Activated CD4-positive, alpha-beta T cell treated with anti-CD3 and anti-CD28 coated beads, Interleukin-2, amount 50 U/mL, for 24 hours (primary cell): ENCODE measurements at places on chromosomes 7 and 10.
A peak's percentile ranks its signal among the peaks of the same experiment; 100 is the strongest.

- DNase-seq: no peak
These were observed 76.8 kb downstream of the CTBP2 start for GRCh38 chr10:125083576-125083920.

GRCh38 chr10:77230194-77230593, 407.4 kb downstream of the KCNMA1 start:
- DNase-seq: no peak

GRCh38 chr7:55571511-55572377, 558 bp downstream of the VOPP1 start:
- peak; percentile 40 for DNase-seq

- DNase-seq: no peak
These were observed 169.3 kb upstream of the LRRN3 start for GRCh38 chr7:110921595-110922151.

GRCh38 chr7:25642849-25643248, 414.6 kb upstream of the NPVF start:
- DNase-seq: no peak

DNA sequence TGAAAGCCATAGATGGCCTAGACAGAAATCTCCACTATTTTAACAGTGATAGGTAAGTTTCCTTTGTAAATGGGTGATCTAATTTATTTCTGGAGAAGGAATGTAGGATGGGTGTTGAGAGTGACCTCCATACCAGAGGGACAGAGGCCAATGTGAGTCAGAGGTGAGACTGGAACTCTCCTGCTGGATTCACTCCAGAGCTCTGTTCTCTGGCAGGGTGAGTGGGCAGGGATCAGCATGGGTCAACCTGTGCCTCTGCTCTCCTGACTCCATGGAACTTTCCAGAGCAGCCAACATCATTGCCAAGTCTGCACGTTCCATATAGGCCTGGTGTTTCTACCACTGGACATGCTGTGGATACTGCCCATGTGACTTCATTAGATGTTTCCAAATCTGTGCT, 11.4 kb downstream of the AKR1C3 start:
- no peak for DNase-seq

GRCh38 chr10:124129471-124129870, 36.1 kb upstream of the CHST15 start:
- no peak for DNase-seq

GRCh38 chr10:25815999-25816768, 117.8 kb upstream of the MYO3A start:
- DNase-seq: no peak

DNA sequence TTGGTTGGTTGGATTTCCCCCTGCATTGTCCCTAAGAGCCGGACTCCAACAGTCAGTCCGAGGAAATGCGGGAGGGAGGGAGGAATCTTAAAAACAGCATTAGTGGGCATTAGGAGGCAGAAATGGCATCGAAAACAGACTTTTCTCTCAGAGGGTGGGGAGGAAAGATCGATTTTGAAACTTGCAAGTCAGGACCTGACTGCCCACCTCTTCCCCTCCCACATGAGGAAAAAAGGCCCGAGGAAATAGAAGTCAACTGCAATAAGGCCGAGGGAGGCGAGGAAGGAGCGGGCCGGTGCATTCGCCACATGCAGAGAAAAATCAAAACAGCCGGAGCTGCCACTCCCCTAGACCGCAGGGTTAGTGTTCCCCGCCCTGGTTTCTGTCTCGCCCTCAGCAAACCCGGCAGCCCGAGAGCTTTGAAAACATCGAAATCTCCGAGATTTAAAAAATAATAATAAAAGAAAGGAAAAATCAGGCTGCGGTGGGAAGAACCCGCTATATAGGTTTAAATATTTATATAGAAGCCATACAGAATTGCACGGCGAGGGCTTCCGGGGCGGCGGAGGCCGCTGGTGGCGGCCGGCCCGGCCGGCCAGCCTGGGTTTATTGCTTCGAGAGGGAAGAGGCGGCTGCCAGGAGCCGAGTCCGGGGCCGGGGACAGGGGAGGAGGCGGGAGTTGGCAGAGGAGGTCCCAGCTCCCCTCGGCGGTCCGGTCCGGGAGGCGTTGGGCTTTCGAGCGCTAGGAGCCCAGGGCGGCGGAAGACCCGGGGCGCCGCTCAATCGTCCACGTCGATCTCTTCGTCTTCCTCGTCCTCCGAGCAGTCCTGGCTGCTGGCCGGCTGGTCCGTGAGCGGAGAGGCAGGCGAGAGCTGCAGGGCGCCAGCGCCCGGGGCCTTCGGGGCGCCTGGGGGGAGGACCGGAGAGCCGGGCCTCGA, 2.5 kb downstream of the LBX1 start:
- DNase-seq: no peak

DNA sequence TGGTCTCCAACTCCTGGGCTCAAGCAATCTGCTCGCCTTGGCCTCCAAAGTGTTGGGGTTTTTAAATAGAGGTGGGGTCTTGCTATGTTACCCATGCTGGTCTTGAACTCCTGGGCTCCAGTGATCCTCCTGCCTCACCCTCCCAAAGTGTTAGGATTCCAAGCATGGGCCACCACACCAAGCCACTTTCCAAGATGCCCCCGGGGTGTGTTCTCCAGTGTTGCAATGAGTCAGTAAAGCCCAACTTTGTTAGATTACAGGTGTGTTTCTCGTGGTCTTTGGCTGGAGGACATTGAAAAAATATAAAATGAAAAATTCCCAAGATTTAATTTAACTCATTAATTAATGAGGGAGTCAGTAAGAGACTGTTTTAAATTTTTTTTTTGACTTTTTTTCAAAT, 29.2 kb downstream of the TACR2 start:
- DNase-seq: no peak

GRCh38 chr10:58765910-58766309, 253.2 kb downstream of the BICC1 start:
- no peak for DNase-seq

DNA sequence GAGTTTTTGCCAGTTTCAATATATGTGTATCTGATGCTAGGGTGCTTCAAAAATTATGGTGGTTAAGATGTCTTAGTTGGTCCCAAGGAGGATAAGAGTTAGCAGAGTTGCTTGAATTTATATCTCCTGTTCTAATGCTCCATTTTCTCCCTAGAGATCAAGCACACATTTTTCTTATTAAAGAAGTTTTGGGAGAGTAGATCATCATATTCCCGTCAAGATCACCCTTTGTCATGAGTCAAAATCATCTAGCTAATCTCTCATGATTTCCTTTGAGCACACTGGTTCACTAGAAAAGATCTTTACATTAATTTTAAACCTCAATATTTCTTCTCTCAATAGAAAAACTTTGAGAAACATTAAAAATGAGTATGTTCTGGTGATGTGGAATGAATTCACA, 429.9 kb upstream of the SEMA3A start:
- no peak for DNase-seq
